ENCODE measurements at places on chromosomes 13 and 19.

DNA sequence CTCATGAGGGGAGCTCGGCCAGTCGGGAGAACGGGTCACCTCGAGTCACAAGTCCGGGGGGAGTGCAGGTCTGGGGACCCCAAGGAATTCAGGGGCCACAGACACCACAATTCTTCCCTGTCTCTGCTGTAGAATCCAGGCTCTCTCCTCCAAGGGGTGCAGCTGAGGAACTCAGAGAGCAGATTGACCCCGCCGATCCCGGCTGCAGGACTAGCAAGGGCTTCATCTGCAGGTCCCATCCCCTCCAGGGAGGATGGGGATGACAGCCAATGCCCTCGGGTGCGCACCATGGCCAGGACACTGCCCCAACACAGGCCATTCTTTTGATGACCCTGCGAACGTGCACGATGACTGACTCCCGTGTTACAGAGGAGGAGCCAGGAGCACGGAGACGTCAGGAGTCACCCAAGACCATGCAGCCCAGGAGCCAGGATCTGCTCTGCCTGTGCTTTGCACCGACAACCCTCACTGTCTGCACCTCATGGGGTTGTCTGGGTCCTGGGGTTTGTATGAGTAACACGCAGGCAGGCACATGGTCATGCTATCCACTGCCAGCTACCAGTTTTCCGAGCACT is 48.5 kb upstream of the TUBGCP3 start:
- no peak for DNase-seq

GRCh38 chr13:60369242-60369641 is 27.8 kb upstream of the TDRD3 start:
- no peak for DNase-seq

- DNase-seq: peak; percentile 94
Observed at GRCh38 chr19:12035220-12036172, at the start of gene ZNF433. TSS of gene ZNF433 (minus strand) at chr19:12035679. CDS start at chr19:12035539, 140 bp downstream.

DNA sequence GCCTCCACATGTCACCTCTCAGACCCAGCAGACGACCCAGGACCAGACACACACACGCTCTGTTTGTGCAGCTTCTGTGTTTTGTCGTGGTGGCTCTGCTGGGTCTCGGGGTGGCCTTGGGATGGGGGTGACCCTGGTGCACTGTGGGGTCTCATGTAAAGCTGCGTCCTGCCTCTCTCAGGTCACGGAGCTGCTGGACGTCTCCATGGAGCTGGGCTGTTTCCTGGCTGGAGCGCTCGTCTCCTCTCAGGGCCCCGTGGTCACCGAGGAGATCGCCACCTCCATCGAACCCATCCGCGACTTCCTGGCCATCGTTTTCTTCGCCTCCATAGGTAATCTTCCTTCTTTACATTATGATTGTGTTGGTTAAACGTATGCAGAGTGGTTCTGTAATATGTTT is 45.4 kb upstream of the TFDP1 start:
- DNase-seq: no peak

DNA sequence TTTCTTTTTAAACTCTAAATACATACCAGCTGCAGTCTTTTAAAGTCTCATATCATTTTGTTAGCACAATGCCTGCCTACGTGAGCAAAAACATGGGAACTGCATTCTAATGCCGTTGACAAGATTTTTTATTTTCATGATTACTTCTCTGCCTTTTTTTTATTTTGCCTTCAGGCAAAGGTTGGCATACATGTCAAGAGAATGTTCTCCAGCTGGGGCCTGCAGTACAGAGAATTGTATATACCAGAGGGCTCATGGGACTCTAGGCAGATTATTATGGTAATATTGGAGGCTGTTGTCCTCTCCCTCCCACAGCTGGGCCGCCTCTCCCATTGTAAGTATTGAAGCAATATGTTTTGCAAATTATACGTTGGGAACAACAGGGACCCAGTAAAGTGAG is 53.9 kb upstream of the OBI1 start:
- no peak for DNase-seq

DNA sequence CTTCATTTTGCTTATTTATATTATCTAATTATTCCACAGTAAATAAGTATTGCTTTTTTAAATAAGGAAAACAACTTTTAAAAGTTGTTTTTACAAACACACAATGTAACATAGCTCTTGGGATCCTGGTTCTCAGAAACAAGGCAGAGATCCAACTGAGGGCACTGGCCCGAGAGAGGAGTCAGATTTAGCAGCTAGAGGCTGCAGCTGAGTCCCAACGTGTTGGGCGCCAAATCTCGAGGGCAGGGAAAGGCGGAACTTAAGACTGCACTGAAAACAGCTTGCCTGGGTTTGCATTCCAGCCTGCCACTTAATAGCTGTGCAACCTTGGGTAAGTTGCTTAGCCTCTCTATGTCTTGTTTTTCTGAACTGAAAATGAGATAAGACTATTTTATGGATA is 16.4 kb upstream of the WASF3 start:
- no peak for DNase-seq

- DNase-seq: no peak
Observed at GRCh38 chr13:51601601-51602565, 17.6 kb downstream of the WDFY2 start.

GRCh38 chr13:60169239-60170031 is 5.7 kb upstream of the DIAPH3 start:
- no peak for DNase-seq

- DNase-seq: no peak
Observed at GRCh38 chr13:45200701-45201232, at the start of gene KCTD4. TSS of gene KCTD4 (minus strand) at chr13:45201045. CDS start at chr13:45194567, 6,478 bp downstream.

DNA sequence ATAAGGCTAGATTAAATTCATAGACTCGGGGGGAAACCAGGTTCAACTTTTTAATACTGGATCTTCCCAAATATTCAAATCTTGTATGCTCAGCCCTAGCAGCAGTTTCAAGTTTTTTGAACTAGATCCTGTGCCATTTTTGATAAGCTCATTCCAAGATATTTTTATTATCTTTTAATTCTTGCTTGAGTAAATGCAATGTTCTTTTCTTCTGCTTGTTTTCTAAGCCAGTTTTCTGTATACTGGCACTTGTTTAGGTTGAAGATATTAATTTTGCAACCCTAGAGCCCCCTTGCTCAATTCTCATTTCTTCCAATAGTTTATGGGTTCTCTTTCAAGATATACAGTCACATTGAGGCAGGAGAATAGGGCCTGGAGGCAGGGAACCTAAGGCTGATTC is 13.1 kb upstream of the PNMA8C start:
- no peak for DNase-seq

DNA sequence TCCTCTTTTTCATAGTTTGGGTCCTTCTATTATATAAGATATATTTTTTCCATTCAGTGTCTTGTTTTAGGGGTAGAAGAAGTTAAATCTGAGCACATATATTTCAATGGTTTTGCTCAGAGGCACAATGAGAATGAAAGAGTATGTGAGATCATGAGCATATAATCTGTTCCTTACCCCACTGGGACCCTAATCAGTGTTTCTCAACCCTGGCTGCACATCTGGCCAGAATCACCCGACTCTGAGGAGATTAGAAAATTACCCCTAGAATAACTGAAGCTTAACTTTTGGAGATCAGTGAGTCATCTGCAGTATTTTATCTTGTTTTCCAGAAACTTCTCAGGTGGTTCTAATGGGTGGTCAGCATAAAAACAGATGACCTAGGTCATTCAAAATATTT is 782 bp downstream of the CYSLTR2 start:
- no peak for DNase-seq

DNA sequence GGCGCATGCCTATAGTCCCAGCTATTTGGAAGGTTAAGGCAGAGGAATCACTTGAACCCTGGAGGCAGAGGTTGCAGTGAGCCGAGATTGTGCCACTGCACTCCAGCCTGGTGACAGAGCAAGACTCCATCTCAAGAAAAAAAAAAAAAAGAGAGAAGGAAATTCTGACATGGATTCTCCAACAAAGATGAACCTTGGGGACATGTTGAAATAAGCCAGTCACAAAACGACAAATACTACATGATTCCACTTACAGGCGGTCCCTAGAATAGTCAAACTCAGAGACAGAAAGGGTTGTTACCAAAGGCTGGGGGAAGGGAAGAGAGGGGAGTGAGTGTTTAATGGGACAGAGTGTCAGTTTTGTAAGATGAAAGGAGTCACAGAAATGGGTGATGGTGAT is 66.4 kb downstream of the F2RL3 start:
- DNase-seq: no peak

GRCh38 chr13:53045189-53045588 is 16.6 kb downstream of the OLFM4 start:
- no peak for DNase-seq

- no peak for DNase-seq
Observed at GRCh38 chr13:48514793-48515192, 18.1 kb downstream of the RCBTB2 start.

Data from type B pancreatic cell (in vitro differentiated cells).